Inflammatory macrophage treated with lipopolysaccharide for 1 hour (primary cell): ENCODE measurements at places on chromosomes 1 and 21.
A peak's percentile ranks its signal among the peaks of the same experiment; 100 is the strongest.

- DNase-seq = no peak
Measured at GRCh38 chr1:42272920-42273319, 62.1 kb downstream of the FOXJ3 start.

DNA sequence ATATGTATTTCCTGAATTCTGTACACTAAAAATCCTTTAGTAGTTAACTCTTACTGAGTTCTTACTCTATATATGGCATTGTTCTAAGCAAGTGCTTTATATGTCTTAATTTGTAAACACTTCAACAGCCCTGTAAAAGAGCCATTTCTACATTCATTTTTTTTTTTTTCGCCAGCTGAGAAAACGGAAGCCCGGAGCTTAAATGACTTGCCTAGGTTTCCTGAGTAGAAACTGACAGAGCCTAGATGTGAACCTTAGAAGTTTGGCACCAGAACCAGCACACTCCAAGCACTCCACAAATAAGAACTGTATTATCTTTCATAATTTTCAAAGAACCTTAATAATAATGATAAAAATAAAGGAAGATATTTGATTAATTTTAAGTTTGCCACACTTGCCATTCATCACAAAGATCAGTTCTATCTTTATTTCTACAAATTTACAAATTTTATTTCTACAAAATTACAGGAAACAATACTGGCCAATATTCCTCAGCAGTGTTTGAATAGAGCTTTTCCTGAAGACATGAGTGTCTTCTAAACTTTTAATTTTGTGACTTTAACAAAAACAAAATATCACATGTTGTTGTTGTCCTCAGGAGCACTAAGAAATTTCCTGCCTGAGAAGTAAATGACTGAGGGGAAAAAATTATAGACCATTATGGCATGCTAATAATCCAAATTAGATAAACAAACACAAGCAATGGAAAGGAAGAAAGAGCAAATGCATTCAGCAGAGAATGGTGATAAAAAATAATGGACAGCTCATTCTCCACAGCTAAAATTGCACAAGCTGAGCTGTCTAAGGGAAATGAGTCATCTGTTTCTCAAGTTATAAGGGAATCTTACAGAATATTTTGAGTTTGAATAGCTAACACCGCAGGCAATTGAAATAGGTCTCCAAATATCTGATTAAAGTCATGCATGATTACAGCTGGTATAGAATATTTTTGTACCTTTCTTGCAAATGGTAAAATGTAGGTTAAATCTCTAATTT is 71.2 kb downstream of the DPYD start:
- peak; percentile 77 for DNase-seq

- DNase-seq = peak; percentile 41
Measured at GRCh38 chr1:248858096-248858890, 592 bp downstream of the ZNF692 start.

DNA sequence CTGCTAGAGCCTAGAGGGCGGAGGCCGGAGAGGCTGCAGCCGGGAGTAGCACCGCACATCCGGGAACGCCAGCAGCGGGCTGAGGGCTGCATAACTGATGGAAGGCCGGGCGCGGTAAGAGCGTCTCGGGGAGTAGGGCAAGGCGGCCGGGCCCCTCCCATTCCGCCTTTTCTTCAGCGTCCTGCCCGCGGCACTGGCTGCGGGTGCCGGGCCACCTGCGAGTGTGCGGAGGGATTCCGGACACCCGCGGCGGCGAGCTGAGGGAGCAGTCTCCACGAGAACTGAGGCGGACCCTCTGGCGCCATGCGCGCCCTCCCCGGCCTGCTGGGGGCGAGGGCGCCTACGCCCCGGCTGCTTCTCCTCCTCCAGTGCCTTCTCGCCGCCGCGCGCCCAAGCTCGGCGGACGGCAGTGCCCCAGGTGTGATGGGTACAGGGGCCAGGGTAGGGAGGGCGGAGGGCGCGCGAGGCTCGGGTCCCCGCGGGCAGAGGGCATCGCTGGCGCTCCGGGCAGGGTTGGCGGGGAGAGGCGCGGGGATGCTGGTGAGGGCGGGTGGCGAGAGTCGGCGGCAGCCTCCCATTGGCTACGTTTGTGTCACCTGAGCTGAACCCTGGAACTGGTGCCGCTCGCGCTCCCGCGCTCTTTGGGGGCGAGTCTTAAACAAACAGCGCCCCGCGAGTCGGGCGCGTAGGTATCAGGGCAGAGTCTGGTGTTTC is 334.4 kb downstream of the SRGAP2C start:
- DNase-seq = peak; percentile 52

DNA sequence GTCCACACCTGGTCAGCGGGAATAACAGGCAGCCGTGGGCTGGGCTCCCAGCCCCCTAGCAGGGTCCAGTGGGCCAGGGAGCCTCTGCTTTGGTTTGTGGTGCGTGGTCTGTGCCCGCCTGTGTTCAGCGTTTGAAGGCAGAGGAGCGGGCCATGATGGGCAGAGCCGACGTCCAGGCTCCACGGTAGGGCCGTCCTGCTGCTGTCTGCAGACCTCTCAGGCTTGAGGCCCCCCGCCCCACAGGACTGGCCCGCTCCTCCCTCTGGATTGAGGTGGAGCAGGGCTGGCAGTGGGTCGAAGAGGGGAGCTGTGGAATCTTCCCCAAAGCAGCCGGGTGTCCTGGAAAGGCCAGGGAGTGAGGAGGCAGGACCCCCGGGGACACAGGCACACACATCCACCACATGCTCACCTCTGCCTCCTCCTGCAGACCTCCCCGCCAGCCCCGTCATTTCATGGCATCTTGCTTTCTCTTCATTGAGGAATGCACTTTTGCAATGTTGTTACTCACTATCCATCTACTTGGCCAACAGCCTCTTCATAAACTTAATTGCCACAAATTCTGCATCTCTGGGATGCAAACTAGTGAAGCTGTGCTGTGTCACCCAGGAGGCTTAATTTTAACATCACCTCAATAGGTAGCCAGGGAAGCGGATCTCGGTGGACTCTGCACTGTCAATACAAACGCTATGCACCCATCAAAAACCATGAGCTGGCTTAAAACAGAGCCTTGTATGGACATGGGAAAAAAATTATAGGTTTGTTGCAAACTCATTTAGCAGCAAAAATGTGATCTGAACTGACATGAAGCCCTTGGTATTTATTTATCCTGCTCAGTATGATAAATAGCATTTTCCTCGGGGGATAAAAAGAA is 85.9 kb downstream of the PDE9A start:
- DNase-seq = no peak

- no peak for DNase-seq
Measured at GRCh38 chr1:40092241-40092640, 4.8 kb downstream of the PPT1 start.

GRCh38 chr1:40183055-40183710 is 22.0 kb downstream of the RLF start:
- DNase-seq = peak; percentile 45

- peak; percentile 69 for DNase-seq
Measured at GRCh38 chr1:218874313-218874712, 299.4 kb upstream of the LYPLAL1 start.

DNA sequence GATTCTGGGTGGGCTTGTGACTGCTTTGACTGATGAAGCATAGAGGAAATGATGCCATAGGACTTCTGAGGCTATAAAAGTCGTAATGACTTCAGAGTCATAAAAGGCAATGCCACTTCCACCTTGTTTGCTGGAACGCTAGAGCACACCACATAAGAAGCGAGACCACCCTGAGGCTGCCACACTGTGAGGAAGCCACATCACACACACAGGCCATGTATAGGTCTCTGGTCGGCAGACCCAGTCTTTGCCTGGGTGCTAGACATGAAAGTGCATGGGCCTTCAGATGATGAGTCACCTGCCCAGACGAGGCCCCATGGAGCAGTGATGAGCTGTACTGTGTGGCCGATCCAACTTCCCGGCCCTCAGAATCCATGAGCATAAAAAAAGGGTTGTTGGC is 14.2 kb upstream of the KANK4 start:
- no peak for DNase-seq

DNA sequence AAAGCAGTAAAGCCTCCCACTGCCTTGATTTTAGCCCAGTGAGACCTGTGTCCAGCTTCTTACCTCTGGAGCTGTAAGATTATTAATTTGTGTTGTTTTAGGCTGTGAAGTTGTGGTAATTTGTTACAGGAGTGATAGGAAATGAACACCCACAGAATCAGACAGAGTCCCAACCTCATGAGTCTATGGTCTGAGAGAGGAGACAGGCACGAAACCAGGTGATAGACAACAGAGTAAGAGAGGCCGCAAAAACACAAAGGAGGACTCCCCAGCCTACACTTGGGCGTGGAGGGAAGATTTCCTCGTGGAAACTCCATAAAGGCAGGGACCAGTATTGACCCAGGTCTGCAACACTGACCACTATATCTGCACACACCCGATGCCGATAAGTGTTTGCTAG is 234.6 kb upstream of the JUN start:
- DNase-seq = no peak

GRCh38 chr1:229221106-229222019 is 49.5 kb upstream of the RAB4A start:
- DNase-seq = no peak

DNA sequence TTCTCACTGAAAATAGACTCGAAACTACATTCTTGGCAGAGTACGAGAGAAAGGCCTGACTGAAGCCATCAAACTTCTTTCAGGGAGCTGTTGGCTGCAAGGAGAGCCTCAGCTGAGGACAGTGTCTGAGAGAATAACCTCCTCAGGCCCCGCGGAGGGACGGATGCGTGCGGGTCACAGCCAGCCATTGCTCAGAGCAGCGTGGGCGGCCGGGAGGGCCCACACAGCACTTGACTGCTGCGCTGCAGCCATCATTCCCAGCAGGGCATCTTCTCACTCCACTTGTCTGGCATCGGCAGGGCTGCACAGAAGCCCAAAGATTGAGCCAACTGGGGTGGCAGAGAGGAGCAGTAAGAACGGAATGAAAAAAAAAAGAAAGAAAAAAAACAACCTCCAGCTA is 113.5 kb downstream of the XCL2 start:
- DNase-seq = no peak
